ENCODE measurements at places on chromosomes 3 and 15.
A peak's percentile ranks its signal among the peaks of the same experiment; 100 is the strongest.

DNA sequence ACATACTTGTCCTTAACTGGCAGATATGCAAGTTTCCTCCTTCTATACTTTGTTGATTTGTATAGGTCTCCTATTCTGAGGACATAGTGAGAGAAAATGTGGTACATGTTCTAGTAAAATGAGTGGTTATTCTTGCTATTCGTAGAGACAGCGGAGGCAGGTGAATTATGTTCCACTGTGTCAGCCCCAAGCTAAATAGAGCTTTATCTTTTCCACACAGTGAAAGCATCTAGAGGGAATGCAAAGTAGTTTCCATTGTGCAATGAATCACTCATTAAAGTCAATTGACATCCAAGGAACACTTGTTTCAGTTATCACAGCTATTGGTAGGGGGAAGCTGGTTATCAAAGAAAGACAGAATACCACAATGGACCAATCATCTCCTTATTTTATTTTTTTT is 262.4 kb downstream of the NLGN1 start:
- DNase-seq, result no peak

DNA sequence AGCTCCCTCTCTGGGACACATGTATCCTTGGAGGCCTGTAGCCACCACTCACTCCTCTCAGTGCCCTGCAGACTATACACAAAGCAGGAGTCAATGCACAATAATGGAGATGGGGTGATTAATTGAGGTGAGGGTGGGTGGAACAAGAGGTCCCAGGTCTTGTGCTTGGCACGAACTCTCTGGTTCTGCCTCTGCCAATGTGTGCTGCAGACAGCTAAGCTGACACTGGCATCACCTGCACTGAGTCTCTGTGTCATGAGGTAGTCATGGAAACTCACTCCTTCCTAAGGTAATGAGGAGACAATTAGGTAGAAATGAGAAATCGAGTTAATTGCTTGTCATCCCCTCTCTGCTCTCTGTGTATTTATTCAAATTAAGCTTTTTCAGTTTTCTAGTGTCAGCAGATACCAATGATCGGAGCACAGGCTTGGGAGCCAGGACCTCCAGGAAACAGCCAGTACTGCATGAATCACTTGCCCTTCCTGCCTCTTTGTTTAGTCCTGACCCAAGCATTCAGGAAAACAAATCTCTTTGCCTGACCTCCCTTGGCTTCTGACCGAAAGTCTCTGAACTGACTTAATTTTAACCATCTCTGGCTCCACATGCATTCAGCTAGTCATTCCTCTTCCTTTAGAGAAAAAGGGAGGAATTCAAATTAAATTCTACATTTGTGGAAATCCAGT is 56.7 kb downstream of the DRD3 start:
- no peak for DNase-seq

- peak; percentile 64 for DNase-seq
Observed at GRCh38 chr15:41557673-41558399, 1.2 kb upstream of the TYRO3 start.

GRCh38 chr3:194184801-194185200 is 48.9 kb downstream of the HES1 start:
- no peak for DNase-seq

DNA sequence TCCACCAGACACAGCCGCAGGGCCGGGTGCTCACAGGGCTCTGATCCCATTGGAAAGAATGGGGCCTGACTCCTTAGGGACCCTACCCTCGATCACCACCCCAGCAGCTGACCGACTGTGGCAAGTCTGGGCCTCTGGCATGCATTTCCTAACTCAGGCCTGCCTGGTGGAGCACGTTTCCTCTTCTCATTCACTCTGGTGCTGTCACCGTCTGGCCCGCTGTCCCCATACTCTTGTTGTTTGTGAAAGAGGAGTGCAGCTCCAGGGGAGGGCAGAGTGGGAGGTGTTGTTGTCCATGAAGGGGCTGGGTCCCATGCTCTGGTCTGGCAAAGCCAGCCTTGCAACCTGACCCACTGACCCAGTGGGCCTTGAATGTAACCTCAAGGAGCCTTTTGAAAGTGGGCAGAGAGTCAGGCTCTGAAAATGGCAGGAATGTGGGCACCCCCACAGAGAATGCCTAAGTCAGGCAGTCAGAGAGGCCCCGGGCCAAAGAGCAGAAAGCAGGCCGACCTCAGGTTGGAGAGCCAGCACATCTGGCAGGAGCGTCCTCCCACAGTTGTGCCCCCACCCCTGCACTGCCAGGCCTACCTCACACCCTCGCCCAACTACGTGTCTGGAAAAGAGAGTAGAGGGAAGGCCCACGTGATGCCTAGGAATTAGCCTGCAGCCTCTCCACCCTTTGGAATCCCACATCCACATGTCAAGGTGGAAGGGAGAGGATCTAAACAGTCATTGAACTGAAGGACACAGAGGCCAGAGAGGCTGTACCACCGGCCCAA is 10.9 kb downstream of the SEMA7A start:
- DNase-seq, result no peak

DNA sequence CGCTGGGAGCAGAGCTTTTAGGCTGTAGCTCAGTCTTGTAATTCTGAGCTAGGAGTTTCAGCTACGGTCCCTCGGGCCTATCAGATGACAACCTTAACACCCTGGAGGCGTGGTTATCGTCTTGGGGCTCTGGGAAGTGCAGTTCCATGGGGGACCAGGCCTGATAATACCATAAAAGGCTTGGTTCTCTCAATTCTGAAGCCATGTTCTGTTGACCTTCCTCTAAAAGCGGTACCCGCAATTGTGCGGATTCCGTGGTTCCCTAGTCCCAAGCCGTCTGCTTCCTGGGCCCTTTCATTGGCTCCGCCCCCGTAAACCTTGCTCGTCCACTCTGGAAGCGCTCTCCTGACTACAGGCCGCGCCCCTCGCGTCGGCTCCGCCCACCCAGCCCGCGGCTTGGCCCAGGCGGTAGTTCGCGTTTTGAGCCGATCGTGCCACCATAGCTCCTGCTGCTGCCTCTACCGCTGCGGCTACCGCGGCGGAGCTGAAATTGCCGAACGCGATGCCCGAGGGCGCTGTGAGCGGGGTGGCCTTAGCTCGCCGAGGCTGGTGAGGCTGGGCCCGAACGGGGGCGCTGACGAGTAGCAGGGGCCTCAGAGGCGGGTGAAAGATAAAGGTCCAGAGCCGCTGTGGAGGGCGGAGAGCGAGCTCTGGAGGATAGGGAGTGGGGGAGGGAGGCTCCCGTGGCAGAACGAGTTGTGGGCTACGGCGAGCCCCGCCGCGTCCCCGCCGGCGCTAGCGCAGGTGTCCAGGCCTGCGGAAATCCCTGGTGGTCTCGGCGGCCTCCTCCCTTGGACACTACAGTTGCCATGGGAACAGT is at the start of gene MAPKBP1:
MAPKBP1 (plus strand) TSS at position 423 of the 820 bp plus-strand sequence. CDS start 792 bp downstream, outside the sequence.
- peak; percentile 95 for DNase-seq

- DNase-seq, result no peak
Observed at GRCh38 chr3:132721479-132722164, 587 bp downstream of the NPHP3 start.

DNA sequence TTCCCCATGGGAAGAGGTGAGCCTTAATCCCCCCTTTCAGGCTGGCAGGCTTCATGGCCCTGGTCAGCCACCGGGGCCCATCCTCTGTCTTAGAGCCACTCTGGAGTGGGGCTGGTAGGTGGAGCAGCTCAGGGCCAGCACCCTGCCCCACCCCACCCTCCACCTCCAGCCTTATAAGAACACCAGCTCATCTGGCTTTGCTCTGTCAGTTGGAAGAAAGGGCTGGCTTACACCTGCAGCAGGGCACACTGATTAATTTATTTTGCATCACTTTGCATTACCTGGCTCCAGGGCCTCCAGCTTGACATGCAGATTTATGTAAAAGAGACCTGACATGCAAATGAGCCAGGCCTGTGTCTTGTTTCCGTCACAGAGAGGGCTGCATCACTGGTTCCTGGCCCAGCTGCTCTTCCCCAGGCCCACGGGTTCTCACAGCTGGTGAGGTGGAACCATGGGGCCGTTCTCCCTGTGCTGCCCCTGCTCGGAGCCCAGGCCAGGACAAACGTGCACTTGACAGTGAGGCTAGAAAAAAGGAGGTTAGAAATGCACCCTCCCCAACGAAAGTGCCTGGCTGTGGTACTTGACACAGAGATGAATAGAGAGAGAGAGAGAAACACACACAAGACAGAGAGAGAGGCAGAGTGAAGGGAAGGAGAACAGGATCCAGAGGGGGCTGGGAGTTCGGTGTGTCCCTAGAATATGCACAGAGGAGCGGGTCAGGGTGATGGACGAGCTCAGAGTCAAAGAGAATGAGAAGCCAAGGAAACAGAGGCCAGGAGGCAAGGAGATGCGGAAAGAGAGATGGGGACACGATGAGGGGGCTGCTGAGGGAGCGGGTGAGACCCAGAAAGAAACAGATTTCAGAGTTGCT is 44.5 kb upstream of the MAGEF1 start:
- no peak for DNase-seq

GRCh38 chr3:134229038-134229437 is 21.6 kb downstream of the RYK start:
- no peak for DNase-seq

DNA sequence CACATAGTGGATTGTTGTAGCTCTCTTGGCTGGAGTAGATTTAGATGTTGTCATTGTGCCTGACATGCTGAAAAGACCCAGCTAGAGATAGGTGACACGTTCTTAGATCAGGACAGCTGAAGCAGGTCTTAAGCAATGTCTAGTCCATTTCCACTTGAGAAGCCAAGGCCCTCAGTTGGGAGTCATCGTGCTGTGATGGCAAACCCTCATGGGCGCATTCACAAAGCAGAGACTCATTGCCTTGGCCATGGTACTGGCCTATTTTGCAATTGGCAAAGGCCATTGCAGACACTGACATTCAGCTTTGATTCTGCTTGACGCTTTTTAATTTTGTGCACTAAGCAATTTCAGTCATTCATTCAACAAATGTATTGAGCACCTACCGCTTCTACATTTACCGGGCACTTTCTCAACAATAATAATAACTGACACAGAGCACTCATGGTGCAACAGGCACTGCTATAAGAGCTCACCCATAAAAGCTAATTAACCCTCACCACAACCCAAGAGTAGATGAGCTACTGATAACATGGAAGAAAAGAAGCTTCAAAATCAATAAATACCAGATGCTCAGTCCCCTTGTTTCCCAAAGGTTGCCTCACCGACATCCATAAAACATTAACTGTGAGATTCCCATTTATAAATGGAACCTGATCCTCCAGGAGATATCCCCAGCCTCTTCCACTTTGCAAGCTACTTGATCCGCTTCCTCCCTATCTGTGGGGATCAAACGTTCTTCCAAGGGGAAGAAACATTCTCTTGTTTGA is 200.1 kb downstream of the TLE3 start:
- no peak for DNase-seq

DNA sequence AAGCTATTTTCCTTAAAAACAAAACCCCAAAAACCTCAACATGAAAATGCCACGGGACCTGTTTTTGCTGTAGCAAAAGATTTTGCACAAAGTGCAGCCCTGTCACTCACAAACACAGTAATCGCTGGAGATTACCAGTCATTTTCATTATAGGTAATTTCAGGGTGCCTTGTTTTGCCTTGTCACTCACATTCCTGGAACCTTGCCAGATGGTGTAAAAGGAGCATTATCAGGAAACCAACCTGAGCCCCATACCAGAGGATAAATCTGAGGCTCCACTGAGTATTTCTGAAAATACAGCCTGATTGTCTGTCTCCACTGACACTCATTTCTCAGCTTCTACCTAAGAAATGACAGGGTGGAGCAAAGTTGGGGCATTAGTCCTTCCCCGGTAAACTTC is 791.3 kb upstream of the LMCD1 start:
- no peak for DNase-seq

DNA sequence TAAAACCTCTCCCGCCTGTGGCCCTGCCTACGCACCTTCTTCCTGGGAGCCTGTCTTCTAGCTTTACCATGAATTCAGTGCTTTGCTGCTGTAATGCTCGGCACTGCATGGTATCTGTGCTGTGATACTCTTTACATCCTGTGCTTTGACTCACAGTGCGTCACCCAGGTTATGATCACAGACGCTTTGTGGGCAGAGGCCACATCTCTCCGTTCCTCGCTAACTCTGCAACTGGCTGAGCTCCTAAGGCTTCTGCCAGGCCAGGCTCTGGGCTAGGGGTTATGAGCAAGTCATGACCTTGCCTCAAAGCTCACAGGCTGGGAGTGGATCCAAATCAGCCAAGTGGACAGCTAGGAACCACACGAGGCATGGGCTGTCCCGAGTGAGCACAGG is 23.2 kb downstream of the SPTBN5 start:
- no peak for DNase-seq

GRCh38 chr3:48830715-48831114 is 17.0 kb downstream of the PRKAR2A start:
- DNase-seq, result no peak

GRCh38 chr15:92650256-92650655 is 5.3 kb downstream of the FAM174B start:
- no peak for DNase-seq

DNA sequence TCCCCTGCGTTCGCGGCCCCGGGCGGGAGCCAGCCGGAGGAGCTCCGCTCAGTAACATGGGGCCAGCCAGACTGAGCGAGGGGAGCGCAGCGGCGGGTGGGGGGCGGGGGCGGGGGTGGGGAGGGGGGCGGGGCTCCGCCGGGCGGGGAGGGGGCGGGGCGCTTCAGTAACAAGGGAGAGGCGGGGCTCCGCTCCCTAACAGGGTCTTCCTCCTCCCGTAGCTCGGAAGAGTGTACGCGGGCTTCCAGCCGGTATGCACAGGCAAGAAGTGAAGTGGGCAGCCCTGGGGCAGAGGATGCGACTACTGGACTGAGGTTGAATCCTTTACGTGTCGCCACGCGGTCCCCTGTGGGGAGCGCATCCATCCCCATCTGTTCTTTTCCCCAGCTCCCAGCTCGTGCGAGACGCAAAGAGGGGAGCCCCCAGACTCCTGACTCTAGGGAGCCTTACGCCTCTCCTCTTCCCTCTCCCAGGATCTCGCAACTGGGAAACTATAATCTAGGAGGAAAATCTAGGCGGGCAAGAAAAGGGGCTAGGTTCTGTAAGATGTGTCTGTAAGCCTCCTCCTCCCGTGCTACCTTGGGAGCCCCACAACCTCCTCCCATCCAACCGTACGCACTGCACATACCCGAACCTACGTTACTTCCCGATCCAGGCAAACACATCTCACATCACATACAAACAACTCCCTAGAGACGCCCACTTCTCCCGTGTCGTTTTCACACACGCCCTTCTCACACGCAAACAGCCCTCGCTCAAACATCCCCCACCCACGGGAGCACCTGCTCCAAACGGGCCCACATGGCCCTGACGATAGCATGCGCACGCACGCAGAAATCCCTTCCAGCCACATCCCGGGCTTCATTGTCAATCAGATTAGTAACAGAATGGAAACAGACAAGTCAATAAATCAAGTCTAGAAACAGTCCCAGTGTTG is at the start of gene SHF:
SHF (minus strand) TSS at position 73 of the 937 bp plus-strand sequence; CDS start at position 58, 15 bp downstream.
- peak; percentile 68 for DNase-seq

GRCh38 chr3:170558427-170558826 is 27.4 kb downstream of the SLC7A14 start:
- no peak for DNase-seq
